Left ventricle myocardium superior (tissue), 1 donor: ENCODE measurements at places on chromosomes 7 and 10. TPM values are rescaled to one million over a fixed set of nuclear protein-coding genes. Genes with fewer than 3 reads are reported as not detected.

The CYP2C19 gene
- total RNA-seq = not detected

The MYO1G gene
- 1.3 TPM for total RNA-seq

The ZNF746 gene
- total RNA-seq = 8.7 TPM

The ADAP1 gene
- total RNA-seq = 10.2 TPM

The PNLIPRP3 gene
- total RNA-seq = not detected

The NAT16 gene
- not detected for total RNA-seq

The FKBP6 gene
- total RNA-seq = not detected

The NKX2-3 gene
- total RNA-seq = not detected

The SDHAF3 gene
- total RNA-seq = 20.3 TPM

The FAM131B gene
- total RNA-seq = 0.57 TPM

The COL26A1 gene
- total RNA-seq = not detected

The EMX2 gene
- 0.42 TPM for total RNA-seq

The OR9A2 gene
- total RNA-seq = not detected

The KLF14 gene
- 0.07 TPM for total RNA-seq

The BLNK gene
- total RNA-seq = 1.3 TPM

The OPN1SW gene
- not detected for total RNA-seq

The UCN3 gene
- not detected for total RNA-seq
